Testis (tissue), 5 donors: ENCODE measurements at places on chromosomes 16 and 17. TPM values are rescaled to one million over a fixed set of nuclear protein-coding genes. Genes with fewer than 3 reads are reported as not detected.

EVI2B gene
- 3.4 TPM for total RNA-seq

MT1M gene
- 2.2 TPM for total RNA-seq

RBFOX1 gene
- 1.1 TPM for total RNA-seq

GRCh38 chr16:75248142-75248535 lies 3.3 kb downstream of the BCAR1 start:
- peaks cover 87% of the 10 kb centered on the region for H3K4me1 ChIP-seq
- no peaks in the 10 kb centered on the region for H3K36me3 ChIP-seq
- no peak for DNase-seq
- H3K4me3 ChIP-seq = no peak overlapping the region
- peak overlapping the region; percentile 90 for H3K27ac ChIP-seq

DNA sequence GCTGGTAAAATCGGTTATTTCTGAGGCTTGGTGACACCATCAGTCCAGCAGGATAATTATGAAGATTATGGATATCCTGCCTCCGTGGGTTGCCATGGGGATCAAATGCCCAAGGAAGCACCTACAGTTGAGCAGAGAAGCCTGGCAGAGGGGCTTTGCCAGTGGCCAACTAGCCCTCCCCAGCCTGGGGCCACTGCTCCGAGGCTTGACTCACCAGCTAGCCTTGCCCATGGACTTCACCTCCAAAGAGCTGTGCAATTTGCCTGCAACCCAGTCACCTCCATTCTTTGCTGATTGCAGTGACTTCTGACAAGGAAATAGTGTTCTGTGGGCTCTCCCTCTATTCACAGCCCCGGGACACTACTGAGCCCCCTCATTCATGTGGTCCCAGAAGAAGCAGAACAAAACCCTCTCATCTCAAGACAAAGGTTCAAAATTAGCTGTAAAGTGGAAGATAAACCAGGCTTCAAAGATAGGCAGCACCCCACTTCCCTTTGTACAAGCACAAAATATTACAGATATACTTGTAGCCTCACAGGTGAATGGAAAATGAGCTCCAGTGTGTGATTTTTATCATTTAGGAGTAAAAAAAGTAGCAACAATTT lies 1.6 kb downstream of the PECAM1 start:
- H3K27me3 ChIP-seq = no peaks in the 10 kb centered on the region
- H3K4me3 ChIP-seq = no peak overlapping the region
- H3K27ac ChIP-seq = no peak overlapping the region

- no peaks in the 10 kb centered on the region for H3K36me3 ChIP-seq
- H3K4me1 ChIP-seq = no peaks in the 10 kb centered on the region
- DNase-seq = no peak
- H3K27me3 ChIP-seq = no peaks in the 10 kb centered on the region
Measured at GRCh38 chr17:5526821-5527598, 40.6 kb downstream of the MIS12 start.

GRCh38 chr16:75011634-75012307 lies 12.9 kb downstream of the ZNRF1 start:
- peak overlapping the region; percentile 77 for H3K27ac ChIP-seq
- H3K27me3 ChIP-seq = no peaks in the 10 kb centered on the region
- peak; percentile 24 for DNase-seq
- no peak overlapping the region for H3K4me3 ChIP-seq
- H3K4me1 ChIP-seq = peaks cover 29% of the 10 kb centered on the region

DNA sequence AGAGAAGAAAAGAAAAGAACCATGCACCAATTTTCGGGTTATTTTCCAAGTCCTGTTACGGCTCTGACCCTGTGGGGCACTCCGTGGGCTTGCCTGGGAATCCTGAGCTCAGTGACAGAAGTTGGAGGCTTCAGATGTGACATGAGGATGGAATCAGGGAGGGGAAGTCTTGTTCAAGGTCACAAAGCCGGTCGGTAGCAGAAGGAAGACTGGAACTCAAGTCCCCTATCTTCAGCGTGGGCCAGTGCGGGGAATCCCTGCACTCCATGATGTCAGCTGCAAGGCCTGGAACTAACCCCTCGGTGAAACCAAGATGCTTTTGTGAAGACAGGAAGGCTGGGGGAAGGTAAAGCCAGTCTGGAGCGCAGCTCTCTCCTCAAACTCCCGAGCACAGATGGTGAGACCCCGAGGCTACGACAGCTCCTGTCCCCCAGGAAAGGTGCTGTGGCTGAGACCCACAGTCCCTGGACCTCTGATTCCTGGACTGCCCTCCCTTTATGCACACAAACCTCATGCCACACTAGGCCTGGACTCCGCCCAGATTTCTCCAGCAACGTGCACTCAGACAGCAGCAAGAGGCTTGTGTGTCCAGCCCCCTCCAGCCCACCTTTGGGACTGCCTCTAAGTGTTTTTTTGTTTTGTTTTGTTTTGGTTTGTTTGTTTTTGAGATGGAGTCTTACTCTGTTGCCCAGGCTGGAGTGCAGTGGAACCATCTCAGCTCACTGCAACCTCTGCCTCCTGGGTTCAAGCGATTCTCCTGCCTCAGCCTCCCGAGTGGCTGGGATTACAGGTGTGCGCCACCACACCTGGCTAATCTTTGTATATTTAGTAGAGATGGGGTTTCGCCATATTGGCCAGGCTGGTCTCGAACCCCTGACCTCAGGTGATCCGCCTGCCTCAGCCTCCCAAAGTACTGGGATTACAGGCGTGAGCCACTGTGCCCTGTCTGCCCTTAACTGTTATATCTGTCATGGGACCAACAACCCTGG lies 5.5 kb upstream of the IL27 start:
- H3K4me1 ChIP-seq = no peaks in the 10 kb centered on the region
- H3K4me3 ChIP-seq = no peak overlapping the region
- no peaks in the 10 kb centered on the region for H3K36me3 ChIP-seq
- no peak overlapping the region for H3K27ac ChIP-seq
- no peaks in the 10 kb centered on the region for H3K27me3 ChIP-seq
